ENCODE measurements at places on chromosomes 1 and 21.

GRCh38 chr1:207004931-207005830 is 27.4 kb downstream of the C1orf116 start:
- DNase-seq: peak; percentile 62

DNA sequence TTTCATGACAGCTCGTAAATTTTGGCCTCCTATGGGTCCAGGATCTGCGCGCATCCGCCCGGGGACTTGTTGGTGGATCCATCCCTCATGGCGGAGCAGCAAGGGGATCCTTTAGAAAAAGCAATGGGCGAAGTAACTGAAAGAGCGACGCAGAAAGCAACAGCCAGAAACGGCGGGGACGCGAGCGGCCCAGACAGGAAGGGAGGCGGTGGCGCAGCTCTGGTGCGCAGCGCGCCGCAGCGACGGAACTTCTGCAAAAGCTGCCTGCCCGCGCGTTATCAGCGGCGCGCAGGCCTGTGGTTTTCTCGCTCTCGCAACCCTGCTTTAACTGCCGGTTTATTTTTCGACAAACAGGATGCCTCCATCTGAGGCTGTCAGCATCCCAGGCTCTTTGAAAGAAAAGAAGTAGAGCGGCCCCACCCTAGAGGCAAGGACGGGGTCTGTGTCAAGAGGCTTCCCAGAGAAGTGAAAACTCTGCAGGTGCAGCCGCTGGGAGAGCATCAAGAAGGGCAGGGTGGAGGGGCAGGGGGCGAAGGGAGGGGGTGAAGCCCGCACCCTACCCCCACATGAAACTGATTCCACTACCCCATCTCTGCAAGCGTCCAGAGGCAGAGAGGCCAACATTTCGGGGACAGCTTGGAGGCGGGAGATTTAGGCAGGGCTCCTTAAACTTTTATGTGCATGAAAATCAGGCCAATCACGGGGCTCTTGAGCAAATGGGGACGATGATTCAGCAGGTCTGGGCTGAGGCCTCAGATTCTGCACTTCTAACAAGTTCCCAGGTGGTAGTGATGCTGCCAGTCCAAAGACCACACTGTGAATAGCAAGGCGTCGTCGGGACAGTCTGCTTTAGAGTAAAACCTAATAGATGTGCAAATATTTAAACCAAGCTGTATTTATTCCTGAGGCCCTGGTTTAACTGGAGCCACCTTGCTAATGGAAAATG is 22.2 kb downstream of the RUNX1 start:
- DNase-seq: no peak

GRCh38 chr1:13483946-13484345 is 29.9 kb downstream of the LRRC38 start:
- no peak for DNase-seq

DNA sequence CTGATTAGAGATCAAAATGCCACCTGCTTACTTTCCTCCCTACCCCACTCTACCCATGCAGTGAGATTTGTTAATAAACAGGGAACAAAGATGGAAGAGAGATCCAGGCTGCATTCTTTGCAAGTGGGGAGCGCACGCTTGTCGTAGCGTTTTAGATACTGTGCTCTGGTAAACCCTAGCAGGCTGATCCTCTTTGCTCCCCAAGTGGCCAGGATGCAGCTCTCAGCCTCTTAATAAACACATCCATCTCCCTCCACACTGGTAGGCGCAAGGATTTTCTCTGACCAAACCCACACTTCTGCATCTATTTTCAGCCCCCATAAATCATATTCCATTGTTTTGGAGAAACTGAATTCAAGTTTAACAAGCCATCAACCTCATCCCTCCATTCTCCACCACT is 2.9 kb downstream of the PGBD5 start:
- DNase-seq: no peak

DNA sequence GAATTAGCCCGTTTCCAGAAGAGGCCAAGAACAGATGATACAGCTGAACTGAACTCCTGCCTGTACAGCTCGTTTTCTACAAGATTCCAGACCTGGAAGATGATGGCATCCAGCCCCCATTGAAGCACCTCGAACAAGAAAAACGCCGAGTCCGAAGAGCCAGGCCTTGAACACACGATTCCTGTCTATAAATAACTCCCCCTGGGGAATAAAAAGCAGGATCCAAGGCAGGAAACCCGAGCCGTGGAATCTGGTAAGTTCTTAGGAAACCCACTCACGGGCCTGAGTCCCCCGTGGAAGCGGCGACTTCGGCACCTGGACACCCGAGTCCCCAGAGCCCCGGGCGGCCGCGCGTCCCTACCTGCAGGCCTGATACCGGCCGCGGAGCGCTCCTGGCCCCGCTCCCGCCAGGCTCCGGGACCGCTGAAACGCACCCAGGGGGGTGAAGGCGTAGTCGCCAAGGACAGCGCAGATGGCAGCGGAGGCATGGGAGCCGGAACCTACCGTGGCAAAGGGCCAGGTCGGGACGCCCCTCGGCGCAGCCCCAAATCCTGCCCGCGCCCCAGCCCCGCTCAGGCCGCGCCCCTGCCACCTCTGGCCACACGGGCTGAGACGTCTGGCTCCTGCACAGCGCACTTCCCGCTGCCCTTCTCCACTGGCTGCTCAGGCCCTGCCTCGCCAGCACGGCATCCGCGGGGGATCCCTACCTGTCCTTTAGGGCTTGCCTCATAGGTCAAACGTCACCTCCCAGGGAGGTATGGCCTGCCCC is 14.0 kb upstream of the HLCS start:
- DNase-seq: peak; percentile 39
